ENCODE measurements at places on chromosomes 2 and 18. TPM values are rescaled to one million over a fixed set of nuclear protein-coding genes. Genes with fewer than 3 reads are reported as not detected.

Gene RAB3GAP1
- 36.7 TPM for total RNA-seq

Gene CEBPZ
- total RNA-seq: 117 TPM

Gene SP9
- total RNA-seq: not detected

Gene CXXC1
- total RNA-seq: 147 TPM

Gene EMILIN1
- total RNA-seq: 0.76 TPM

Gene NTSR2
- not detected for total RNA-seq

Gene CNGA3
- not detected for total RNA-seq

GRCh38 chr18:9113468-9114149 lies 11.1 kb downstream of the NDUFV2 start:
- no peak for DNase-seq

- DNase-seq: no peak
Observed at GRCh38 chr2:105748566-105748965, 3.9 kb downstream of the NCK2 start.

DNA sequence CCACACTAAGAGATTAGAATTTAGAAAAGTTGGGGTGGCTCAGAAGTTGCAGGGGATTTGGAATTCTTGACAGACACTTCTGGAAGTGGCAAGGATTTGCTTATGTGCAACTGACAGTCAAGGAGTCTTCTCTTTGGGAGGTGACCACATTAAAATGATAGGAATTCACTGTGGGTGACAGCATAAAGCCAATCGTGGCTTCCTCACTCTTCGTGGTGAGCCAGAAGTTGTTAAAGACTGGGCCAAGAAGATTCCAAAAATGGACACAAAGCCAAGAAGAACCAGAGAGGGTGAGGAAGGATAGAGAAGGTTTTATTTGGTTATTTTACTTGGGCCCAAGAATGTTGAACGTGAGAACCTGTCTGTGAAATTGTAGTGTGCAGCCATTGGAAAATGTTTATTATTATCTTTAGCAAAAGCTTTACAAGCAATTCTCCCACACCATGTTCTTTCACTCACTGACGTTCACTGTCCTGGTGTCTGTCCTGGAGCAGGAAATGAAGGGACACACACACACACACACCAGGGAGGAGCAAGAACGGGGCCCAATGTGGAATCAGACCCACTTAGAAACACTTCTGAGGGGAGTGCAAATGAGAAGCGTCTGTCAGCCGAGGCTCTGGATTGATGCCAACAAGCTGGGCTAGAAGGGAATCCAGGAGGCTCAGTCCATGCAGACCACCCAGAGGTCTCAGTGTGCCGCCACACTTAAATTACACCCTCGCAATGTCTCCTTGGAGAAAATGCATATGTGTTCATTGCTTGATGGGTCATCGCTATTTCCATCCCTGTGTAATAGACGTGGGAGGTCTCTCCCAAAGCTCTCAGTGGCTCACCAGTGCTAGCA lies 37.2 kb downstream of the STEAP3 start:
- no peak for DNase-seq

- DNase-seq: no peak
Observed at GRCh38 chr2:73935641-73936040, 9.0 kb downstream of the DGUOK start.

DNA sequence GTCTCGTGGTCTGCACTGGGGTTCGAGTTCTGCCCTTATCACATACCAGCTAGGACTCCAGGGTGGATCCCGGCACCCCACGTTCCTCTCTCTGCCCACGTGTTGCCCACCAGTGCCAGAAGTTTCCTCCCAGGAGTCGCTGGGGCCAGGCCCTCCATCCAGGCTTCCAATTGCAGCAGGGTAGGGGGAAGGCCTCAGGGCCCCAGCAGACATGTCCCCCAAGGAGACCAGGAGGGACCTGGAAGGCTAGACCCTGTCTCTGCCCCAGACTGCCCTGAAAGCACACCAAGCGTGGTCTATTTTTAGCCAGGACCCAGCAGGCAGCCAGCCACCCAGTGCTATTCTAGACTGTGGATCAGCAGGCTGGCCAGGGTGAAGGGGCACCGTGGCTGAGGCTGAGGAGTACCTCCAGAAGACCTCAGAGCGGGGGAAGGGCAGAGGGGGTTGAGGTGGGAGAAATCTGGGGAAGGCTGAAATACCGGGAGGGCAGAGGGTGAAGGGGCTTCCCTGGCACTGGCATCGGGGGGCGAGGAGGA lies 18.8 kb upstream of the TNS1 start:
- no peak for DNase-seq

- DNase-seq: no peak
Observed at GRCh38 chr2:31446848-31447247, 32.3 kb upstream of the XDH start.

DNA sequence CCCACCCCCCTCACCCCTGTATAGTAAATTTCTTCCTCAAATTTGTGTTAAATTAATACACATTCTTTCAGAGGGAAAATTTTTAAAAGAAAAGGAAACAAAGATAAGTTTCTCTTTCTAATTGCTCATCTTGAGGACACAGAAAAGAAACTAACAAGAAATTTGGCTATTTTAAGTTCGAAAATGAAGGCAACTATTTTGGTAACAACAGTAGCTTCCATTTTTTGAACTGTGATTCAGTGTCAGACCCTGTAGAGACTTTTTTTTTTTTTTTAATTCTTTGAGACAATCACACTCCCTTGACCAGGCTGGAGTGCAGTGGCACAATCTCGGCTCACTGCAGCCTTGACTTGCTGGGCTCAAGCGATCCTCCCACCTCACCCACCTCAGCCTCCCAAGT lies 194.9 kb downstream of the SS18 start:
- DNase-seq: no peak

- DNase-seq: no peak
Observed at GRCh38 chr18:12840382-12840781, 43.7 kb downstream of the PTPN2 start.

DNA sequence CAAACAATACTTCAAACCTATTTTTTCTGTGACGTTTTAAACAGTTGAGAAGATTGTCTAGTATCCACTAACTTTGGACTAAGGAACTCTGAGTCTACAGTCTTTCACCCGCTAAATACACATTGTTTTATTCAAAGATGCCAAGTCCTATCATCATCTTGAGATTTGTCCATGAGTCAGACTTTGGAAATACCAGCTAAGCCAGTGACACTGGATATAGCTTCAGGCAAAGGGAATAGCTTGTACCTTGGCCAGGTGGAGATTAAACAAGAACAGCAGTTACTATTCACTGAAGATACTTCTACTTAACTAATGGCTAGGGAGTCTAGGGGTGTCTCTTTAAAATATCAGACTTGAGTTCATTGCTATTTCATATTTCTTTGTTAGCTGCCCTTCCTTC lies 137.5 kb downstream of the COMMD1 start:
- DNase-seq: no peak

All from activated T-cell treated with anti-CD3 and anti-CD28 coated beads, Interleukin-2, amount 50 U/mL, for 4 hours (primary cell).